Nucleus accumbens (tissue), 56 donors: ENCODE measurements at places on chromosomes 6 and 20.

DNA sequence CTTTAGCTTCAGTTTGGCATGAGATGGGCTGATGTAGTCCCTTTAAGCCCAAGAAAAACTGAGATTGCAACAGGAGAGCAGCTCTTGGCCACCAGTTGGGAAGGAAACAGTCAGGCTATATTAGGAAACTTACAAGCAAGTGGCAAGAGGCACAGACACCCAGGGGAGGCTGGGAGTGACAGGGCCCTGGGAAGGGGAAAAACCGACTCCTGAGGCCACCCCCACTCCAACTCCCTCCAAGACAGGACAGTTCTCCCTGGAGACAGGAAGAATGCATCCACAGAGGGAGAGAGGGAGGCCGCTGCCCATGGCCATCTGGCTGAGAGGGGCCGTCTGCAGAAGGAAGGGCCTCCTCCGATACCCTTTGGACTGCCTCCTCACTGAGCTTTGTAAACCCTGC, 20.5 kb downstream of the JPH2 start:
- DNase-seq: no peak

- DNase-seq: no peak
These were observed 5.6 kb upstream of the BEND6 start for GRCh38 chr6:56949265-56949664.

DNA sequence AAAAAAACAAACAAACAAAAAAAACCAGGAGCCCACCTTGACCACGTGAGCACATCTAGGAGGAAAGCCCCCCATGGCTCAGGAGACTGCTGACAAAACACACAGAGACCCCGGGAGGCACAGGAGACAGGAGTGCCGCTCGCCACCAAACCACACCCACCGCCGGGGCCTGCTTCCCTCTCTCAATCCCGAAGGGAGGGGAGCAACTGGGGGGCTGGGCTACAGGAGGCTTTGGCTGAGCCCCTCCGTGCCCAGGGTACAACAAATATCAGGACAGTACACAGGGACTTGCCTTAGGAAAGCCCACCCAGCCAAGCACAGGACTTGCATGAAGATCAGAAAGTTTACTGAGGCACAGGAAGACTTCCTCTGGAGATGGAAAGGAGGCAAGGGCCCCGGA, 102.5 kb downstream of the TAF4 start:
- no peak for DNase-seq

- DNase-seq: no peak
These were observed 66.3 kb upstream of the KCNK16 start for GRCh38 chr6:39388606-39389483.
